ENCODE measurements at places on chromosomes 16 and 17.

GRCh38 chr17:45332989-45333701 is 16.3 kb upstream of the MAP3K14 start:
- DNase-seq: no peak

DNA sequence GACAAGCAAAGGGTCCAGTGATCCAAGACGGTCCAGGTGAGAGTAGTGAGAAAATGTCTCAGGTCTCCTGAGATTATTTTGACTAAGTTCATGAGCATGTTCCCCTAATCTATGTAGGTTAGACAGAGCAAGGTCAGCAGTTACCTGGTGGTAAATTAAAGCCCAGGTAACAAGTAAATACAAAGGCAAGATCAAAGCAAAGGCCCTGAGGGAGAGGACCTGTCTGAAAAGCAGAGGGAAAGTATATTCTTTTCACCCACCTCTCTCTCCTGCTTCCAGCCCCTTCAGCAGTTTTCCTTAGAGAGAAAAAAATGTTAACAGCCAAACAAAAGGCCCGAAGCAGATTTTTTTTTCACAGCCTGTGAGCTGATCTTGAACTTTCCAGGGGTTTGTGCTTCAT is 302.7 kb downstream of the MAP2K6 start:
- DNase-seq: no peak

DNA sequence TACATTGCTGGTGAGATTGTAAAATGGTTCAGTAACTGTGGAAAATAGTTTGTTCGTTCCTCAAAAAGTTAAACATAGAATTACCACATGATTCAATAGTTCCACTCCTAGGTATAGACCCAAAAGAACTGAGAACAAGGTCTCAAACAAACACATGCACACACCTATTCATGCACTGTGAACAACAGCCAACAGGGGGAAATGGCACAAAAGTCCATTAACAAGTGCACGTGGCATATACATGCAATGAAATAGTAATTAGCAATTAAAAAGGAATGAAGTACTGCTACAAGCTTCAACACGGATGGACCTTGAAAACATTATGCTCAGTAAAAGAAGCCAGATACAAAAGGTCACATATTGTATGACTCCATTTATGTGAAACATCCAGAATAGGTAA is 23.8 kb downstream of the SDK2 start:
- no peak for DNase-seq

GRCh38 chr16:51057969-51058337 is 93.1 kb downstream of the SALL1 start:
- DNase-seq: no peak

- DNase-seq: no peak
These were observed 4.7 kb upstream of the KAT7 start for GRCh38 chr17:49783791-49784190.

GRCh38 chr17:77146246-77146632 is 5.5 kb downstream of the SEC14L1 start:
- no peak for DNase-seq
